NK-92 treated with Interleukin-12 subunit alpha and Interleukin-12 subunit beta, amount 100 ng/mL, for 24 hours (cell line): ENCODE measurements at places on chromosomes 11 and 22.

GRCh38 chr11:8577791-8578581 is 16.0 kb downstream of the STK33 start:
- no peak for DNase-seq

- DNase-seq, result no peak
These were observed 23.8 kb upstream of the C11orf96 start for GRCh38 chr11:43918662-43919061.

DNA sequence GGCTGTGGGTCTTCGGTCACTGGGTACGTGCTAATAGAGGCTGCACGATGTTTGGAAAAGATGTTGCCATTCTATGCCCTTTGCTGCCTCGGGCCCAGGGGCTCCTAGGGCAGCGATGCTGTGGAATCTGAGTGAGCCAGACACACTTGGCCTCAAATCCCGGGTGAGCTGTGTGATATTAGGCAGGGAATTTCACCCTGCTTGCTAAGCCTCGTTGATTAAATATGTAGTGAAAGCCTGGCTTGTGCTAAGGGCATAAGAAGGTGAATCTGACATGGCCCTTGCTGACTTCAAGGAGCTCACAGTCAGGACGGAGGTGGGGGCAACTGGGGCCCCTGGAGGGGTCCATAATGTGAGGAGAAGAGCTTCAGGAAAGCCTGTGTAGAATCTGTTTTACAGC is 5.4 kb upstream of the HMOX1 start:
- no peak for DNase-seq

DNA sequence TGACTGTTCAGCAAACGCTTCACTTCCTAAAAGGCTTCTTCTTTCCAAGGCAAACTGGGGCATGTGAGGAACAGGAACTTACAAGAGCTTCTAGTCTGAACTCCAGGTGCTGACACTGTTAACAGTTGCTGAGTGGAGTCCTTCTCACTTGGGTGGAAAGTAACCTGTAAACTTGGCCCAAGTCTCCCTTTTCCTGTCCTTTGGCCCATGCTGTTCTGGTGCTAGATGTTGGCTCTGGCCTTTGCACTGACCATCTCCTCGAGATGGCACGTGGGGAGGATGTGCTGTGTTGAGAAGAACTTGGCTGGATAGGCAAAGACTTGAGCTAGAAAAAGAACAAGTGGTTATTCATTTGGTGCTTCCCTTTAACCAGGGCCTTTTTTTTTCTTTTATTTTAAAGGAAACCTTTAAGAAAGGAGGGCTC is 53.6 kb downstream of the PTPRJ start:
- DNase-seq, result no peak

DNA sequence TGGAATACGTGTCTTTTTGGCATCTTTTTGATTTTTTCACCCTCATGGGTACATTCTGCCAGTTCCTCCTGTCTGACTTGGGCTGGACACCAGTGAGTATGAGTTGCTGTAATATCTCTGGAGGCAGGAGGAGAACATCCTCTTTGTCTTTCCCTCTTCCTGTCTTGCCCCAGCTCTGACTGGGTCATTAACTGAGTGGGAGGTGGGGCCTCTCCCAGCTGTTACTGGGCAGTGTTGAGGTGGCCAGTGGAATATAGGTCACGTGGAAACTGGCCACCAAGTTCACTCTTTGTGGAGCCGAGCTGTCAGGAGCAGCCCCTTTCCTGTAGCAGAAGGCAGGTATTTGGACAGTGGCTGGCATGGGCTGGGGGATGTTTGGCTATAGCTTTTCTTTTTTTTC is 2.2 kb downstream of the GLB1L2 start:
- DNase-seq, result no peak

- no peak for DNase-seq
These were observed 3.1 kb upstream of the PGGHG start for GRCh38 chr11:285894-286220.
